Progenitor cell of endocrine pancreas (in vitro differentiated cells): ENCODE measurements at places on chromosomes 2 and 18. TPM values are rescaled to one million over a fixed set of nuclear protein-coding genes. Genes with fewer than 3 reads are reported as not detected.

DNA sequence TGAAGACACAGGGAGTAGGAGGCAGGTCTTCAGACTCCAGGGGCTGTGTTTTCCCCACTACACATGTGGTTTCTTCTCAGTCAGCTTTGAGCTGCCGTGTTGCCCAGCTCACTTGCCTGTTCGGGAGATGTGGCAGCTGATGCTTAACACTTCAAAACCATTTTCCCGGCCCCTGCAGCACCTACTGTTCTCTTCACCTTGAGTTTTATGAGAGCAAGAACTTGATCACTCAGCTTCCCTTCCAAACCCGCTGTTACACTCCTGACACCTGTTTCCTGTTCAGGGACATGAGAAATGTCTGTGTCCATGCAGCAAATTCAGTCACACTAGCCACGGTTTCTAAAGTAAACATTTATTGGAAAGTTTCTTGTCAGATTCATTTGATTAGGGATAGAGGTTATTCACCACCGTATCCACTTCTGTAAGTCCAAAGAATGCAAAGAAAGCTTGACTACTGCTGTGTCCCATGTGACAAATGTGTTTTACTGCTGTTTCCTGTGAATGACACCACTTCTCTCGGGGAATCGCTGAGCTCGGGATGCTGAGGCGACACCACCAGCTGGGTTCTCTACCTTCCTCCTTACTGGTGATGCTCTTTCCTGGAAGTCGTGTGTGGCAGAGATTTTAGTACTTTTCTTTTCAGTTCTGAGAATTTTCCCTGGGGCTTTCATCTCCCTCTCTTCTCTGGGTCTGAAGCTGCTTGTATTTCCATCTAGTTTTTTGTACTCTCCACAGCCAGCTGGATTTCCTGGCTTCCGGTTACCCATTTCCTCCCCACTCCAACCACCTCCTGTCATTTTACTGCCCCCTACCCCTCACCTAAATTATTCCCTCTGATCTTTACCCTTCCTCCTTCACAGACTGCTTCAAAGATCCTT is 91.7 kb downstream of the KLF7 start:
- no peak for DNase-seq

- no peak for DNase-seq
These were observed 38.6 kb upstream of the ASAP2 start for GRCh38 chr2:9167718-9168657.

DNA sequence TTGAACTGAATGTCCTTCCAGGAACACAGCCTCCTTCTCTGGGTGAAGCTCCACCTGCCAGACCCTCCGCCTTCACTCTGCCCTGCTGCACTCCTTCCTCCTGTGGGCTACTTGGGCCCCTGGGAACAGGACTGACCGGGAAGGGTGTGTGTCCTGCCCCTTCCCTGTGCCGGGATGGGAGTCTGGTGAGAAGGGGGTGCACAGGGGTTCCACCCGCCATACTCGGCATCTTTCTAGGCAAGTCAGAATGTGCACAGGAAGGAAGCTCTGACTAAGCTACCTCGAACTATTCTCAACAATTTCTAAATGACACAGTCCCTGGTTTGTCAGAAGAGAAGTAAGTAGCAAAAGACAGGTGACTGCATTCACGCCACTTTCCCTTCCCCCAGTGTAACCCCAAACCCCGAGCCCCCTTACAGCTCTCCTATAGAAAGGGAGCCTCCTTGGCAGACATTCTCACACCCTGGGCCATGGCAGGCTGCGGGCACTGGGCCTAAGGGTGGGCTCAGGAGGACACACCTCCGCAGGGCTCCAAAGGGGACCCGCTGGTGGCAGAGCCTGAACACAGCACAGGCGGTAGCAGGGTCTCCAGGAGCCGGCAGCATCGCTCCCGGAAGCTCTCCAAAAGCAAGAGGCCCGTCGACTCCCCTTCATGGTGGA is 184.1 kb downstream of the HDAC4 start:
- no peak for DNase-seq

DNA sequence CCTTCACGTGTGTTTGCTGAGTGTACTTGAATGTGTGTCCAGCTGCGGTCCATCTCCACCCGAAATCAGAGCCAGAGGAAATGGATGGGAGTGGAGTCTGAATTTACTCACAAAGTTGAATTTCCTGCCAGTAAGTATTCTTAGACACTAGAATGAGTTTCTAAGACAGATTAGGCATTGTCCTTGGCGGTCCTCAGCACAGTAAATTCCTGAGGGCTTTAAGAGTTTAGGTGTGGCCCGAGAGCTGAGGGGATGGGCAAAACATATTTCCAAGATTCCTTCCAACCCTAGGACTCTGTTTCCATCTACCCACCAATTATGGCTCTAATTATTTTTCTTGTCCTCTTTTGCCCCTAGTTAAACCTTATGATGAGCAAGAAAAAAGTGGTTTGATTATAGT is 90.3 kb upstream of the PHLPP1 start:
- no peak for DNase-seq

DNA sequence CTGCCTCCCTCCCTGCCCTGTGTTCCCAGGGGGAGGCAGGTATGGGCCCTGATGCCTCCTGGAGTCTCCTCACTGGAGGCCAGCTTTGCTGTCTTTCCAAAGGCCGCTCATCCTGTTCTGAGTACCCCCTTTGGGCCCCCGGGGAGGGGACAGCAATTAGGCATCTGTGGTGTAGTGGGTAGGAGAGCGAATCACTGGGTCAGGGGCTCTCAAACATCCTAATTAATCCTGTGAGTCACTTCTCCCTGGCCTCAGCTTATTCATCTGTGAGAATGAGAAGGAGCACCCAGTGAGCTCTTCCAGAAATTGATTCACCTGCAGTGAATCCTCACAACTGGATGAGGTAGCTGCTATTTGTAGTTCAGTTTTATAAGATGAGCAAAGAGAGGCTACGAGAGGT is 16.4 kb downstream of the TET3 start:
- DNase-seq = no peak

DNA sequence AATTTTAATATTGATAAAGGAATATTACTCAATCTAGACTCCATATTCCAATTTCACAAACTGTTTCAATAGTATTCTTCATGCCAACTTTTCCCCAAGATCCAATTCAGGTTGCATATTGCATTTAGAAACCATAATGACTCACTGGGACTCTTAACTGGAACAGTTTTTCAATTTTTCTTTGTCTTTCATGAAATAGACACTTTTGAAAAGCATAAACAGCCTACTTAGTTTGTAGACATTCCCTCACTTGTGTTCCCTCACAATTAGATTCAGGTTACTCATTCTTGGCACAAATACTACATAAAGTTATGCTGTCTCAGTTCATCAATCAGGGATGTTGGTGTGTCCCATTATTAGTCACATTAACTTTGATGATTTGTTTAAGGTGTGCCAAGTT is 1768.4 kb upstream of the PIK3C3 start:
- no peak for DNase-seq

LONRF2 gene
- total RNA-seq = 8.4 and 9.2 TPM in 2 replicates

CTIF gene
- total RNA-seq = 26.4 and 33.1 TPM in 2 replicates

AQP4 gene
- total RNA-seq = 1.6 and 1.7 TPM in 2 replicates

CFAP65 gene
- total RNA-seq = 0.65 and 0.67 TPM in 2 replicates

- no peak for DNase-seq
These were observed 73.7 kb downstream of the CTIF start for GRCh38 chr18:48612511-48612910.

DNA sequence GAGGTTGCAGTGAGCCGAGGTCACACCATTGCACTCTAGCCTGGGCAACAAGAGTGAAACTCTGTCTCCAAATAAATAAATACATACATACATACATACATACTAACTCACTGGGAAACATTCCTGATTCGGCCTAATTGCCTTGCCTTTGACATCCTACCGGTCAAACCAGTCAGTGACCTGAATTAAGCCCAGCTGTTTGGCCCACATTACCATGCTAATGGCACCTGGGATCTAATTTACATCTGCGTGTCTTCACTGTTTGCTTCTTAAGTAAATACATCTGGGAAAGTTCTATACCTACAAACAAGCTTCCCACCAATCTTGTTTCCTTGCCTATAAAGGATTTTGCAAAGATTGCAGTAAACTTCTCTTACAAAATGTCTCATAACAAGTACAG is 230.2 kb upstream of the ZC3H15 start:
- no peak for DNase-seq

GRCh38 chr2:107374249-107374648 is 452.4 kb upstream of the RGPD4 start:
- no peak for DNase-seq

- DNase-seq = no peak
These were observed 32.6 kb downstream of the FBXO15 start for GRCh38 chr18:74115046-74115445.

DNA sequence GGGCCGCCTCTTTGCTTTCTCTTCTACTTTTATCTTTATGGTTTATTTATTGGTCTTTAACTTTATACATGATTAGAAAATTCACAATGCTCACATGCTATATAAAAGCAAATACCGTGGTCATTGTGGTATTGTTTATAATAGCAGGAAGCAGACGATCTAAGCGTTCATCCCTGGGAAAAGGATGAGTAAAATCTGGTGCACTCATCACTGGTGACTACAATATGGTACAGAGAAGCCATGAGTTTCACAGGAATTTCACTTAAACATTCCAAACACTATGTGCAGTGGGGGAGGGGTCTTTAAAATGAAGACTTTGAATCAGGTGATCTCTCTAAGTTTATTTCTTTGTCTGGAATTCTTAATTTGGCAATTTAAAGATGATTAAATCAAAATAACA is 97.9 kb downstream of the SCN3A start:
- DNase-seq = no peak

- DNase-seq = no peak
These were observed 20.1 kb upstream of the C2orf72 start for GRCh38 chr2:231017231-231017598.

RSAD2 gene
- 4.4 and 5.3 TPM in 2 replicates for total RNA-seq
